IMR-90 (cell line): ENCODE measurements at places on chromosomes 16 and 17. TPM values are rescaled to one million over a fixed set of nuclear protein-coding genes. Genes with fewer than 3 reads are reported as not detected.

GRCh38 chr16:2296661-2297505 lies 29.0 kb upstream of the RNPS1 start:
- no peaks in the 10 kb centered on the region for H3K36me3 ChIP-seq
- no peak overlapping the region for H3K4me3 ChIP-seq
- no peak overlapping the region for H3K27ac ChIP-seq
- no peak for DNase-seq

DNA sequence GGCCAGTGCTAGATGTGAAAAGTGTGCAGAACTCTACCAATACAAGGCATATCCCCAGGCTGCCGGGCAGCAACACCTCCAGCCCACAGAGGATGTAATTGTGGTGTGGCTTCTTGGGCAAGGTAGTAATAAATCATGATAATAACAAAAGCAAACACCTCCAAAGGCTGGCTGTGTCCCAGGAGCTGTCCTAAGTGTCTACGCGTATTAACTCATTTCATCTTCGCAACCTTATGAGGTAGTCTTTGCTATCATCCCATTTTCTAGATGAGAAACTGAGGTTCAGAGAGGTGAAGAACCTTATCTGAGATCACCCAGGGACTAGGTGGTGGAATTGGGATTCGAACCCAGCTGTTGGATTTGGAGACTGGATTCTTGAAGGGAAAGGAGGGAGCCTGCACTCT lies 5.3 kb downstream of the PDK2 start:
- H3K36me3 ChIP-seq: peaks cover 16% of the 10 kb centered on the region
- DNase-seq: no peak
- no peak overlapping the region for H3K4me3 ChIP-seq
- H3K27me3 ChIP-seq: no peaks in the 10 kb centered on the region
- no peak overlapping the region for H3K27ac ChIP-seq

DNA sequence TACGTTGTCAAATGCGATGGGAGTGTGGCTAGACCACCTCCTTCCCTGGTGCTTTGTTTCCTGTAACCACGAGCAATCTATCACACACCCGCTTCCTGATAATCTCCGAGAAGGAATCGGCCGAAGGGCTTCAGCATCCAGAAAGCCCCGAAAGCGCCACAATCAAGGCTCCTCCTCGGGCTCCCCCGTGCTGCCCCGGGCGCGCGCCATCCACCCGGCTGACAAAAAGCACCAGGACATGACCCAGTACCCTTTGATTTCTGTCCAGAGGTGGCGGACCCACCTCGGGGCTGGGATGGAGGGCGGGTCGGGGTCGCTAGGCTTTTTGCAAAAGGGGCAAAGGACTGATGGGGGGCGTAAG lies 743 bp upstream of the ARMC7 start:
- H3K4me3 ChIP-seq: peak overlapping the region; percentile 87; the same call in 1 of the 2 replicates
- H3K27ac ChIP-seq: no peak overlapping the region
- peaks cover 2% of the 10 kb centered on the region; the same call in 1 of the 2 replicates for H3K36me3 ChIP-seq

GRCh38 chr17:79943347-79944241 lies 92.1 kb downstream of the TBC1D16 start:
- no peak for DNase-seq
- peaks cover 6% of the 10 kb centered on the region; the same call in 1 of the 2 replicates for H3K4me1 ChIP-seq
- H3K27me3 ChIP-seq: no peaks in the 10 kb centered on the region
- H3K27ac ChIP-seq: no peak overlapping the region

- peaks cover 9% of the 10 kb centered on the region; the same call in 1 of the 2 replicates for H3K36me3 ChIP-seq
- no peak overlapping the region for H3K4me3 ChIP-seq
- peaks cover 2% of the 10 kb centered on the region; the same call in 1 of the 2 replicates for H3K4me1 ChIP-seq
These were observed 22.3 kb downstream of the BAIAP2 start for GRCh38 chr17:81057079-81057730.

DNA sequence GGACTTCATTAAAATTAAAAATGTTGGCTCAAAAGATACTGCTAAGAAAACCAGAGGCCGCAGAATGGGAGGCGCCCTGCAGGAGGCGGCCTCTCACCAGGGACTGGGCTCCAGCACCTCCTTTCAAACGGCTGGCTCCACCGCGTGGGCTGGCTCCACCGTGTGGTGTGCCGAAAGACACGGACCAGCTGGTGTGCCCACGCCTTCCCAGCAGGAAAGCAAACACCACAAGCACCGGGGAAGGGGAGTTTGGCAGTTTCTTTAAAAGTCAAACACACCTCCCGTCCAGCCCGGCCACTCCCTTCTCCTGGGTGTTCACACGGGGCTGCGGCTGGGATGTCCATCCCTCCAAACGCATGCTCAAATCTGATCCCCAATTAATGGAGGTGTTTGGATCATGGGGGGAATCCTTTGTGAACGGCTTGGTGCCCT lies 13.9 kb downstream of the HAGH start:
- H3K4me1 ChIP-seq: peaks cover 4% of the 10 kb centered on the region; the same call in 1 of the 2 replicates
- H3K36me3 ChIP-seq: peaks cover 23% of the 10 kb centered on the region; the same call in 1 of the 2 replicates
- no peaks in the 10 kb centered on the region for H3K27me3 ChIP-seq
- H3K27ac ChIP-seq: peak overlapping the region; percentile 19; the same call in 1 of the 2 replicates

DNA sequence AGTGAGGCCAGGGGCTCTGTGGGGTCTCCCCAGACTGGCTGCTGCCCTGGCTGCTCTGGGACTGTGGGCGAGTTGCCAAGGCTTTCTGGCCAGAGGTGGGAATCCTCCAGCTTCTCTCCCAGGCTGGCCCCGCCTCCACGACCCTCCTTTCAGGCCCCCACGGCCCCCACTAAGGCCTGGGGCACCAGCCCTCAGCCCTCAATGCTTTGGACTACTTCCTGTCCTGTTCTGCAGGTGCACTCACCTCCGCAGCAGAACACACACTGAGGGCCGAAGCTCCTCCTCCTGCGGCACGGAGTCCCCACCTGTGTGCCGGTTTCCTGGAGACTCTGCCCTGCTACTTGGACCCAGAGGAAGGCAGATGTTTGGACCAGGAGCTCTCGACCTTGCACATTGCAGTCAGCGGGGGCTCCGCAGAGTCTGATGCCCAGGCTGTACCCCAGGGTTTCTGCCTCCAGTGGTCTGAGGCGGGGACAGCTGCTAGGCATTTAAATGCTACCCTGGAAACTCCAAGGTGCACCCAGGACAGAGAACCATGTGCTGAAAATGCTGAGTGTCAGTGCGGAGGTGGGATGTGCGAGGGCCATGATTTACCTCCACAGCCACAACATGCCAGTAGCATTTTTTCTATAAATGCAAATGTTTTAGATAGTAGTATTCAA lies 223.8 kb downstream of the IRF8 start:
- H3K27me3 ChIP-seq: peaks cover 9% of the 10 kb centered on the region
- no peak overlapping the region for H3K27ac ChIP-seq
- H3K4me3 ChIP-seq: no peak overlapping the region
- no peak for DNase-seq
- H3K36me3 ChIP-seq: no peaks in the 10 kb centered on the region

DNA sequence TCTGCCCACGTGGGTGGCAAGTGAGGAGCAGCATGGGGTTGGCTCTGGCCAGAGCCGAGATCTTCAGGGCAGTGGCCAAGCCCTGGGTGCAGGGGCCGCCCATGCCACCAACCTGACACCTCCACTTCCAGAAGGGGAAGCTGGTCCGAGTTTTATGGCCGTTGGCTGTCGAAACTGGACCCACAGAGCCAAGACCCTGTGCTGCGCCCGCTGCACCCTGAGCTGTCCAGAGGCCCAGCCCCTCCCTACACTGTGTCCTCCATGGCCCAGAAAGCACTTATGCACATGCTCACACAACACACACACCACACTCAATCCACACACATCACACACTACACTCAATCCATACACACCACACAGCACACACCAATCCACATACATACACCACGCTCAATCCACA lies 33.9 kb upstream of the RPTOR start:
- H3K4me3 ChIP-seq: no peak overlapping the region
- no peak overlapping the region for H3K27ac ChIP-seq
- H3K4me1 ChIP-seq: peaks cover 7% of the 10 kb centered on the region
- H3K27me3 ChIP-seq: no peaks in the 10 kb centered on the region; the same call in 1 of the 2 replicates

DNA sequence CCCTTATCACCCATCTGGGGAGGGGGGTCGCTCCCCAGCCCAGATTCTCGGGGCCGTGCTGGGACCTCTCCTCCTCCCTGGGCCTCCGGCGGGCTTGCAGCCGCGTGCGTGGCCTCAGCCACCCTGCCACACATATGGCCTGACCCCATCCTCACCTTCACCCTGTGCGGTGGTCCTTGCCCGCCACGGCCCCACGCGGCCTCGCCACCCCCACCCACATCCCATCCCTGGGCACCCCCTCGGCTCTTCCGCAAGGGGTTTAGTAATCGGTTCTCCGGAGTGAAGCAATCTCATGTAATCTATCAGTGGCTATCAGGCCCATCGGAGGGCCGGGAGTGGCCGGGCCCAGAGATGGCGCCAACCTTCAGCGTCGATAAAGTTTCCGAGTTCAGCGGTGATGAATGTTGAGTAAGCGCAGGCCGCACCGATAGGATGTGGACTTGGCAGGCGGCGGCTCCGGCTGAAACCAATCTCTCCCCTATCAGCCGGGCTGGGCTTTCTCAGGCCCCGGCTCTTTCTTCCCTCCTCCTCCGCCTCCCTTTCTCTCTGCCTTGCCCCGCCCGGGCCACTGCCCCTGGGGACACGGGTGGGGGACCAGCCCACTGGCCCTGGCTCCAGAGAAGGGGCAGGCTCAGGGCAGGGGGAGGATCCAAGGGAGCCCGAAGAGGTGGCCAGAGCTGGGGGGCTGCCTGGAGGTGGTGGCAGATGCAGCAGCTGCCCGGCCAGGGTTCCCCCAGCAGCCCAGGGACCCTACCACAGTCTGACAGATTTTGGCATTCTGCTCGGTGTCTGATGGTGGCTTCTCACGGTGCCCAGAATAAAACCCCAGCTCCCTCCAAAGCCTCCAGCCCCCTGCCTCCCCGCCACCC lies 20.8 kb downstream of the ZFPM1 start:
- no peak overlapping the region for H3K4me3 ChIP-seq
- H3K27me3 ChIP-seq: no peaks in the 10 kb centered on the region
- H3K27ac ChIP-seq: peak overlapping the region; percentile 61; the same call in 1 of the 2 replicates
- no peaks in the 10 kb centered on the region for H3K36me3 ChIP-seq
- H3K4me1 ChIP-seq: peaks cover 7% of the 10 kb centered on the region

- H3K27ac ChIP-seq: no peak overlapping the region
- H3K4me3 ChIP-seq: peak overlapping the region; percentile 14; the same call in 1 of the 2 replicates
- no peak for DNase-seq
- peaks cover 23% of the 10 kb centered on the region for H3K4me1 ChIP-seq
- no peaks in the 10 kb centered on the region for H3K27me3 ChIP-seq
These were observed 3.3 kb downstream of the ZCCHC14 start for GRCh38 chr16:87489434-87490045.

GRCh38 chr16:22929461-22929860 lies 115.5 kb downstream of the HS3ST2 start:
- H3K27me3 ChIP-seq: no peaks in the 10 kb centered on the region
- no peaks in the 10 kb centered on the region for H3K4me1 ChIP-seq
- H3K4me3 ChIP-seq: no peak overlapping the region
- H3K27ac ChIP-seq: no peak overlapping the region

- no peak overlapping the region for H3K4me3 ChIP-seq
- no peaks in the 10 kb centered on the region for H3K4me1 ChIP-seq
- peaks cover 14% of the 10 kb centered on the region for H3K36me3 ChIP-seq
- H3K27me3 ChIP-seq: no peaks in the 10 kb centered on the region
- no peak for DNase-seq
These were observed 1.5 kb upstream of the ZNF764 start for GRCh38 chr16:30559690-30560089.

The SOST gene
- total RNA-seq: not detected in 2 replicates

The CSH1 gene
- not detected in 2 replicates for total RNA-seq

The LCAT gene
- 1.4 and 1.7 TPM in 2 replicates for total RNA-seq
